ENCODE measurements at places on chromosomes 12 and 14.

GRCh38 chr12:12474471-12474928, 88.2 kb downstream of the DUSP16 start:
- DNase-seq: no peak

GRCh38 chr14:102868956-102869547, 53.4 kb upstream of the AMN start:
- no peak for DNase-seq

- peak; percentile 58 for DNase-seq
Observed at GRCh38 chr14:103260629-103261124, 73.4 kb upstream of the EIF5 start.

DNA sequence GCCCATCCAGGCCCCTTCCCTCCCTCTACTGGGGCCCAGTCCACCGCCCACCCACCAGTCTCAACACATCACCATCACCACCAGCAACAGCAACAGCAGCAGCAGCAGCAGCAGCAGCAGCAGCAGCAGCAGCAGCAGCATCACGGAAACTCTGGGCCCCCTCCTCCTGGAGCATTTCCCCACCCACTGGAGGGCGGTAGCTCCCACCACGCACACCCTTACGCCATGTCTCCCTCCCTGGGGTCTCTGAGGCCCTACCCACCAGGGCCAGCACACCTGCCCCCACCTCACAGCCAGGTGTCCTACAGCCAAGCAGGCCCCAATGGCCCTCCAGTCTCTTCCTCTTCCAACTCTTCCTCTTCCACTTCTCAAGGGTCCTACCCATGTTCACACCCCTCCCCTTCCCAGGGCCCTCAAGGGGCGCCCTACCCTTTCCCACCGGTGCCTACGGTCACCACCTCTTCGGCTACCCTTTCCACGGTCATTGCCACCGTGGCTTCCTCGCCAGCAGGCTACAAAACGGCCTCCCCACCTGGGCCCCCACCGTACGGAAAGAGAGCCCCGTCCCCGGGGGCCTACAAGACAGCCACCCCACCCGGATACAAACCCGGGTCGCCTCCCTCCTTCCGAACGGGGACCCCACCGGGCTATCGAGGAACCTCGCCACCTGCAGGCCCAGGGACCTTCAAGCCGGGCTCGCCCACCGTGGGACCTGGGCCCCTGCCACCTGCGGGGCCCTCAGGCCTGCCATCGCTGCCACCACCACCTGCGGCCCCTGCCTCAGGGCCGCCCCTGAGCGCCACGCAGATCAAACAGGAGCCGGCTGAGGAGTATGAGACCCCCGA, 6.8 kb upstream of the RNU7-1 start:
- DNase-seq: no peak

DNA sequence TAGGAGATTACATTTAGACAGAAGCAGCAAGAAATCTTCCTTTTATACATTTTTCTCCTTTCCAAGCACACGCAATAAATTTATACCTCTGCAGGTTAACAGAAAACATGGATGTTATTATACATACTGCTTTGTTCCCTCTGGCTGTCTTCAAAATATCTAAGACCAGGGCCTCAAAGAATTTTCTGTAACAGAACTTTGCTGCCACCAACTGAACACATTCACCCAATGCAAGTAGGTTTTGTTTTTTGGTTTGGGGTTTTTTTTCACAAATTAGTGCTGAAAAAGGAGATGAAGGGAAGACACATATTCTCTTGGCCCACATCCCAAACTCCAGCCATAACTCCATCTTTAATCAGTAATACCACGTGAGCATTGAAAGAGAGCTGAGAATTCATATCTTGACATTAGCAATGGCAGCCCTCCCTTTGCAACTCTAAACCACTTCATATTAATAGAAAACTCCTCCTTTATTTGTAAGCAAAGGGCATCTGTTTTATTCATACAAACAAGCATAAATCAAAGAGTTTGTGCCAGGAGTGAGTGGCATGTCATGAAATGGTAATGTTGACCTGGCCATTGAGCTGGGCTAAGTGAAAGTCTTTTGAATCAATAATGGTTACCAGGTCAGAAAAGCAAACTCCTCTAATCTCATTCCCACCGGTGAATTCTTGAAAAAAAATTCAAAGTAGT, 150.8 kb upstream of the FSCB start:
- DNase-seq: no peak

DNA sequence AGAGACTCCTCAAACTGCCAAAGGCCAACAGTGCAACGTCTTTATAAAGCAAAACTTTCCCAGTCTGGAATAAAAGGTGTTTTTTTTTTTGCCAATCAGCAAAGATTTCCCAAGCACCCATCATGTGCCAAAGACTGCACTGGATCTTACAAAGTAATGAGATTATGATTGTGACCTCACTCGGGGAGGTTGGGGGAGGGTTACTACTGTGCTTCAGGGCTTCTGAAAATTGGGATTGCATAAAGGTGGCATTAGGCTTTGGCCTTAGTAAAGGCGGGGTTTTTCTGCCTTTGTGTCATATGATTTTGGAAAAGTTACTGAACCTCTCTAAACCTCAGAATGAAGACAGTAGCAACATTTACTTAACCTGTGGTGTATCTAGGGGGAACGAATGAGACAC, 233.8 kb downstream of the DACT1 start:
- no peak for DNase-seq

DNA sequence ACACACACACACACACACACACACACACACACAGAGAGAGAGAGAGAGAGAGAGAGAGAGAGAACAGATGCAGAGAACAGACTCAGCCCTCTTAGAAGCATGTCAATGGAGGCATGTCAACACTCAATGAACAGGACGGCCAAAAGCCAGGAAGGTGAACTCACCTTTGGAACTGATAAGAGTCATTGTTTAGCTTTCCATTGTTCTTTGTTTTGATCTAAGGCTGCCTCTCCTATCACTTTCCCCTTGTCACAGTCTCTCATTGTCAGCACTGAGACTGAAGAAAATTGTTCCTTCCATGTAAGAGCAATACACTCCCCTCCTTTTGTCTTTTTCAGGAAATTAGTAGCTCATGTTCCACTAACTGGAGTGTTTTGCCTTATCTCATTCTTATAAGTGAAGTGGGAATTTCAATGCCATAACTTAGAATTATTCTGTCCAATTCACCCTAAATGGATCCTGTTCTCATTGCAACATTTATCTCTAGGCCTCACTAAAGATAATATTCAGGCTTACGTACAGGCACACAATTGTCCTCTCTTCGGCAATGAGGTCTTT, 218.0 kb downstream of the DUSP6 start:
- no peak for DNase-seq

DNA sequence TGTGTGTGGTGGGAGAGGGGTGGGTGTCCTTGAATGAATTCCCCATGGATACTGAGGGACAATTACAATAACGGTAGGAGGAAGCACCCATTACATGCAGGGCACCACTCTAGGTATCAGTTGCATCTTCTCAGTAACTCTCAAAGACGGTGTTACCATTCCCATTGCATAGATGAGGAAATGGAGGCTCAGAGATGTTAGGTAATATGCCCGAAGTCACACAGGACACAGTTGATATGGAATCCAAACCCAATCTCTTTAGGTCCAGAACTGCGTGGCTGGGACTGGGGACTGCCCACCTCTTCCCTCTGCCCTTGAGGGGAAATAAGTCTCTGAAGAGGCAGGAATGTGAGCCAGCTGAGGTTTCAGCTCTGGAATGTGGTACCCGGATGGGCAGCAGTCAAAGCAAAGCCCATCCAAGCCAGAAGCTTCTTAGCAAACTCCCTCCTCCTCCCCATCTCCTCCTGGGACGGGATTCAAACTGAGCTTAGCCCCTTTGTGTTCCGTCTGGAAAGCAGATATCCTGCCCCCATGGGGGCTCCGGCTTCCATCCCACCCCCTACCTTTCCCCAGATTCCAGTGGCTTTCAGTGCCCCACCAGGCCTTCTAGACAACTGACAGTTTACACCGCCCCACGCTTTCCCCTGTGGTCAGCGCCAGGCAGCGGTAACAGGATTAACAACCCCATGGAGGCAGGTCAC, 187.5 kb downstream of the RBM19 start:
- no peak for DNase-seq

GRCh38 chr12:65560286-65560685, 264.0 kb upstream of the HMGA2 start:
- no peak for DNase-seq

DNA sequence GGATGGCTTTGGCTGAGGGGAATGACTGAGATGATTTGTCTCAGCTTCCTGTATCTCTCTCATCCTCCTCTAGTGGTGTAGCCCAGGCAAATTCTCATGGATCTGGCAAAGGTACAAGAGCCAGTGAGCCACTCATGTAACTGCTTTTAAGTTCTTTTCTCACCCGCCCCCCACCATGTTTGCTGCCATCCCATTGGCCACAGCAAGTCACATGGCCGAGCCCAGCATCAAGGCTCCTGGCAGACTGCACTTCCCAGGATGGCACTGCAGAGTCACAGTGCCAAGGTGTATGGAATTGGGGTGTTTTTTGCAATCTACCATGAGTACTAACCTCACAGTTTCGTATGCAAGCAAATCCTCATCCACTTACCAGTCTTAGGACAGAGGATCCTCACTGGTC, 50.9 kb downstream of the CHST11 start:
- DNase-seq: no peak

DNA sequence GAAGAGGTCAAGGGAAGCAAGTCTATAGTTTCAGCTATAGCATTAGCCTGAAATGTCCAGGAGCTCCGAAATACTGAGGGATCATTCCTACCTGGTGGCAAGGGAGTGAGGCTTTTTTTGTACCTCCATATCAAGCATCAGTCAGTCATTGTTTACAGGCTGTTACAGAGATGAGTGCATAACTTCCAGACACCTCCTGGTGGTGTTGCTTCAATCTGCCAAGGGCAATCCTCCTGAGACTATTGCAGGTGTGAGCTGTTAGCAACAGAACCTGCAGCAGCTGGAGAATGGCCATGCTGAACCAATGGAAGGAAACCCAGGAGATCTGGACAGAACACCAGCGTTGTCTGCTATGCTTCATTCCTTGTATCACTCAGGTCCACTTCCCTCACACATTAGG, 80.0 kb upstream of the SLC8A3 start:
- DNase-seq: no peak

GRCh38 chr12:3165078-3165980, 88.2 kb downstream of the TSPAN9 start:
- DNase-seq: no peak

GRCh38 chr12:26157001-26157400, 32.2 kb upstream of the BHLHE41 start:
- DNase-seq: no peak

- no peak for DNase-seq
Observed at GRCh38 chr12:1122786-1123185, 131.8 kb downstream of the ERC1 start.

DNA sequence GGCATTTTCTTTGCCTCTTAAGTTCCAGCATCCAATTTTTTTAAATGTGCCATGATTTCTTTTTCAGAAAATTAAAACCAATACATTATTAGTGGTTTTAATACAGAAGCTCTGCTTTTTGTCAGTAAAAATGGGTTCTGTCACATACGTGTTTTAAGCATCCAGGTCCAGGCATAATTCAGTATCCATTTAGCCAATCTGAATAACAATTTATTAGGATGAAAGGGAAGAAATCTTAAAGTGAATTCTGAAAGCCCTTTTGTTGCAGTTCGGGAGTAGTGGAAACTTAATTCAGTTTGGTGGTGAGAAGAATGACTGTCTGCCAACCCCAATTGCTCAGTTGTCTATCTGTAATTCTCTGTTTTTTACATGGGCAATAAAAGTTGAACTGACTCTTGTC, 7.2 kb downstream of the XPOT start:
- DNase-seq: no peak

GRCh38 chr12:123923927-123924326, 48.7 kb downstream of the CCDC92 start:
- DNase-seq: no peak

- DNase-seq: no peak
Observed at GRCh38 chr12:41940571-41940970, 204.1 kb downstream of the GXYLT1 start.

- no peak for DNase-seq
Observed at GRCh38 chr14:31449971-31450610, 7.2 kb downstream of the DTD2 start.

GRCh38 chr12:17609701-17610100, 480.3 kb downstream of the RERGL start:
- no peak for DNase-seq

DNA sequence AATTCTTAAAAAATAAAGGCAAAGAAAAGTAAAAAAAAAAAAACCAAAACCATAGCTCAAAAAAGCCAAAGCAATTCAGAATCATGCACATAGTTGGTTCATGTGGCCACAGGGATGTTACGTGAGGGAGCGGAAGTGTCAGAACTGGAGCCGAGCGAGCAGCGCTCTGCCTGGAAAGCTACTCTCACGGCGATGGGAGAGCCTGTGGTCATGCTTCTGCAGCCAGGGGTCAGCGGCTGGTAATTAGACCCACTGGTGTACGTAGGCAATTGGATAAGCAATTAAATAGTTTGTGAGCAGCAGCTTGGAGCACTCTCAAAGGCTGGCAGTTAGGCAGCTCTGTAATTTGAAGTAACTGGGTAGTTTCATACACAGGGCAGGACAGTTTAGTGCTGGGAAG, 58.1 kb downstream of the TRHDE start:
- DNase-seq: no peak

DNA sequence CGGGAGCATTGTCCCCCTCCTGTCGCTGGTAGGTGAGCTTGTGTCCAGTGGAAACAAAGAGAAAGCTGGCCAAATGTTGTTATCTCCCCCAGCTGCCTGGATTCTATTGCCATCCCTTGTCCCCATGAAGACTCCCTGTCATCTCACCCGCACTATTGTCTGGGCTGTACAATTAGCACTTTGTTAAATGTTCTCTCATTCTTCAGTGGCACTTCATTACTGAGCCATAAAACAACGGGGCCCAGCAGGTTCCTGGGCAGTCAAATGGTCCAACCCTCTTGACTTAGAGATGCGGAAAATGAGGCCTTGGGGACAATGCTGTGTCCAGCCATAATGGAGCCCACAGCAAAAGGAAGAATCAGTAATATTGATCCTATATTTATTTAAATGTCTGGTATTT, 13.2 kb upstream of the COL2A1 start:
- no peak for DNase-seq

DNA sequence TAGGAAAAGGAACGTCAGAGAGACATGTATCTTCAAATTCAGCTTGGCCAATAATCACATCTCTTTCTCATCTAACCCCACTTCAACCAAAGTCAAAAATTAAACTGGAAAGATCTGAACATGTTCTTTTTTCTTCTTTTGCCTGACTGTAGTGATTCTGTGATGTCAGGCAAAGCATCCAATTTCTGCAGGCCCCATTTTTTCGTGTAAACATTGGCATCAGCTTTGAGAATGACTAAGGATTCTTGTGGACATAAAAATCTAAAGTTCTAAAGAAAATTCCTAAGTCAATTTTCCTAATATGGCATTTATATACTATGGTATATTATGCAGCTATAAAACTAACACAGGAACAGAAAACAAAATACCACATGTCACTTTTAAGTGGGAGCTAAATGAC, 89.1 kb downstream of the STXBP6 start:
- no peak for DNase-seq
